SK-N-MC (cell line): ENCODE measurements at places on chromosomes 4 and X.

- no peak for DNase-seq
These were observed 12.6 kb downstream of the BCOR start for GRCh38 chrX:40085102-40085551.

GRCh38 chr4:187127456-187127855 lies 403.8 kb upstream of the FAT1 start:
- DNase-seq = no peak

DNA sequence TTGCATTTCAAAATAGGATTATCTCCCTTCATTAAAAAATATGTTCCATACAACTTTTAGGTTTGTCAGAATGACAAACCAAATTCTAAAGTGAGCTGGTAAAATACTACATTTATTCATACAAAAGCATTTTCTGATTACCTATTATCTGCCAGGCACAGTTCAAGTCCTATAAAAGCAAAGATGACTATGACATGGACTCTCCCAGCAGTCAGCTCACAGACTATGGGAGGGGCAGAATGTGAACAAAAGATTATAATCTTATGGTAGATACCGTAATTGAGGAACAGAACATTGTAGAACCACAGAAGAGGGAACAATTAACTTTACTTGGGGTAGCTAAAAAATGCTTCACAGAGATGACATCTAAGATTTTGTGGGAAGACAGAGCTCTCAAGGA lies 12.4 kb downstream of the PAQR3 start:
- DNase-seq = no peak

- DNase-seq = no peak
These were observed 32.8 kb downstream of the HDAC8 start for GRCh38 chrX:72539822-72540221.

DNA sequence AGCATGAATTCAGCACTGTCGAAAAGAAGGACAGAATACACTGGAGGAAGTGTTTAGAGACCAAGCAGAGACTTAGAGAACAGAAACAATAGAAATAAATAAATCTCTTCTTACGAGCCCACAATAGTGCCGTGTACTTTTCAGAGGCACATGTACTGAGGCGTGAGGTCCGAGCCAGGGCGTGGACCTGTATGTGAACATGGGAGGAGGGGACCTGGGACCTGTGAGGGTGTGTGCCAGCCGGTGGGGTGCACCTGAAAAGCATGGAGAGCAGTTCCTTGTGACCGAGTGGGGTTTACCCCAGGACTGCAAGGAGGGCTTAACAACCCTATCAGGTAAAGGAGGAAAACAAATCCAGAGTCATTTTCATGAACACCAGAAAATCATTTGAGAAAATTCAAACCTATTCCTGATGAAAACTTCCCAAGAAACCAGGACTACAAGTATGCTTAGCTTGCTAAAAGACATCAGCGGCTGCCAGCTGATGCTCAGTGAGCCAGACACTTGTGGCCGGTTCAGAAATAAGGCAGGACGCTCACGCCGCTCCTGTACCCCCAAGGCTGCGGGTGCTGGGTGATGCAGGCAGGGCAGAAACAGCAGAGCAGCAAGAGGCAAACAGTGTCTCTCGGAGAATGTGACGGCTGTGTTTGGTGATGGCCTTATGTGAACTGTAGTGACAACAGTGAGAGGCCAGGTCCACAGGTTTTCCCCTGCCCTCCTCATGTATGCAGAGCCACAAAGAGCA lies 37.1 kb downstream of the NELFA start:
- no peak for DNase-seq

DNA sequence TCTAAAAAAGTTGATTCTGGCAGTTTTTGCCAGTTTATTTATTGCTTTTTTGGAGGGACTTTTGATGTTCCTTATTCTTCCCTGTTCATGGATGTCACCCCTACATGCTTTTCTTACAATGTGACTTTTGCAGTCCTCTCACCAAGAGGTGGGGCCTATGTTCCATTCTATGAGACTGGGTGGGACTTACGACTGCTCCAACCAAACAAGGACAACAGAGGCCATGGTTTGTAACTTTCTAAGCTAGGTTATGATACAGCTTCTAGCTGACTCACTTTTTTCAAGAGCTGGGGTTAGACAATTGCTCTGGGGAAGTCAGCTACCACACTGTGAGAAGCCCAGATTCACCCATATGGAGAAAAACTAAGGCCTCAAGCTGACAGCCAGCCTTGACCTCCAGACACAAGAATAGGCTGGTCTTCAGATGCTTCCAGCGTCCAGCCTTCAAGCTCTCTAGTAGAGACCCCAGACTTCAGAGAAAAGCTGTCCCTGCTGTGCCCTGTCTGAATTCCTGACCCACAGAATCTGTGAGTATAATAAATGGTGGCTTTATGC lies 39.5 kb downstream of the ENOPH1 start:
- DNase-seq = no peak

GRCh38 chrX:97397371-97397770 lies 513.7 kb downstream of the RPA4 start:
- no peak for DNase-seq

DNA sequence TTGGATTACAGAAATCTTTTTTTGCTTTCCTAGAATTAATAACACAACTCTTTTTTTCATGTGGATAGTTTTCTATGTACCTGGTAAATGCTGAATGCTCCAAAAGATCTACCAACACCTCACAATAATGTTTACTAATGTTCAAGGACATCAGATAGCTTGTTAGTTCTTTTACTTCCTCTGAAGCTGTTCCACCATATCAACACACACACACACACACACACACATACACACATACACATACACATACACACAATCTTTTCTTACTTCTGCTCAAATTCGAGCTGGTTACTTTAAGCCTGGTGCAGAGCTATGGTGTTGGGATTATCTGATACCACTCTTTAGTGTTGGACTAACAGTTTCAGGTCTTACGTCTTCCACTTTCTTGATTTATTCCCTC lies 28.3 kb upstream of the TMPRSS11D start:
- no peak for DNase-seq

DNA sequence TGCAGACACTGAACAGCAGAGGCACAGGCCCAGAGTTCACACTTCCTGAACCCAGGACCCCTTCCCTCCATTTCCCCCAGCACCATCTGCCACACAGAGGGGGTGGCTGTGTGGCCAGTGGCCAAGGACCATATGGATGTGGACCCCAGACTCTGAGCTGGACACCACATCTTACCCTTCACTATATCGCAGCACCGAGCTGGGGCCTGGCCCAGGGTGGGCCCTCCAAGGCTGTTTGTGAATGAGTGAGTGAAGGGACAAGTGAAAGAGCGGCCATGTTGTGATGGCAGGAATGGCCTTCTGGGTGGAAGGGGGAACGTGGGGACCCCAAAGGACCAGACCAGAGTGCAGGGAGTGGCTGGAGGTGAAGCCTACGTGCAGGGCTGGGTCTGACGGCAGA lies 248.6 kb downstream of the AFAP1 start:
- no peak for DNase-seq

DNA sequence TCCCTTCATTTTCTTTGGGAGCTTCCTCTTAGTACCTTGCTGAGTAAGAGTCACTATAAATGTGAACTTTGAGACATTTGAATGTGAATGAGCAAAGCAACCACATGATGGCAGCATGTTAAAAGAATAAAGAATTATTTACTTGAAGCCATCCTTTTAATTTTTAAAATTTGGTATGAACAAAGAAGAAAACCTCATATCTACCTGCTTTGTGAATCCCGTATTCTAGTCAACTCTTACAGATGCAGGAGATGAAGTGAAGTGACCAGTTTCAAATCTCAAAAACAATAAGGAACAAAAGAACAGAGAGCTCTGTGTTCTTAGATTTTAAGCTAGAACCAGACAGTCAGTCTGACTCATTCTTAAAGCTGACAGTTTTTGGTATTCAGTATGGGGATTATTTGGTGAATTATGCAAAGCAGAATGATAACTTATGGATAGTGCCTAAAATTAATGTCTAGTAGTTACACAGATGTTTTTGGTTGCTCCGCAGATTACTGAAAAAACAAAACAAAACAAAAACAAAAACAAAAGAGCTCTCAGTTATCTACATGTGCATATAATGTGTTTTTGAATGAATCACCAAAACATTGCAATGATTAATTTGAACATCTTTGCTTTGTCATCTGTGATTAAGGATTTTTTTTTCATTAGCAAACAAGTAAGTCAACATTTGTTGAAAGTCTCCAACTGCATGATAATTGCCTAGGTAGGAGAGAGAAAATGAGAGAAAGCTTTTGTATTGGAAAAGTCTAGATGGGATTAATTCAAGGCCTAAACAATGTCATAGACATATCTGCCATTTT lies 48.2 kb upstream of the H2AZ1 start:
- peak; percentile 61 for DNase-seq

- no peak for DNase-seq
These were observed 83.3 kb upstream of the VCX2 start for GRCh38 chrX:8254401-8254800.

GRCh38 chrX:130296297-130296678 lies 27.6 kb upstream of the ZNF280C start:
- DNase-seq = no peak

GRCh38 chr4:21447301-21448054 lies 501.1 kb downstream of the KCNIP4 start:
- DNase-seq = no peak

GRCh38 chr4:3115637-3116270 lies 41.3 kb downstream of the HTT start:
- DNase-seq = no peak

DNA sequence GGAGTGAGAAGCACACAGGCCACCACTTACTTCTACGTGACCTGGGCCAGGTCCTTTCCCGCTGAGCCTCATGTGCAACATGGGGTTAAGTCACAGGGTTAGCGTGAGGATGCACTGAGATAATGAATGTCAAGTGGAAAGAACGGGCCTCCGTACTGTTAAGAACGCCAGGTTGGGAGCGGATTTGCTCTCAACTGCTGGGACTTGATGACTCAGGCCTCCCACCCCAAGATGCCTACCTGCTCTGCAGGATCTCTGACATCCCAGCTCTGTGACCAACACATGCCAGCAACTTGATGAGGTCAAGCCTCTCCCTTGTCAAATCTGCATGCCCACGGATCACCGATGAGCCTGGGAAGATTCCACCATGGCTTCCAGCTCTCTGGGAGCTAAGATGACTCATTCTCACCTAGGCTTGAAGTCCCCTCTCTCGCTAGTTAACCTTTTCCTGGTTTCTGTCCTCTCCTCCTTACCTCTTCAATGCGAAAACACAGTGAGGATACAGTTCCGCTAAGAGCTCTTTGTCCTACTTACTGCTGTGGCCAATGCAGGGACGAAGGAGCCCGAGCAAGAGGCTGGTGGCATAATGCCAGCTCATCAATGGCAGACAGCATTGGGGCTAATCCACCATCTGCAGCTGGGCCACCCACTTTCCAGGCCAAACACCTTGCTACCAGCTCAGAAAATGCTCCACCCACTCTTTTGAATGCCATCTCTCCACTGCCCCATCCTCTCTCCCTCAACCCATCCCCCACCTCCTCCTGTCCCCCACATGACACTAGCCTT lies 67.6 kb downstream of the PJA1 start:
- no peak for DNase-seq

DNA sequence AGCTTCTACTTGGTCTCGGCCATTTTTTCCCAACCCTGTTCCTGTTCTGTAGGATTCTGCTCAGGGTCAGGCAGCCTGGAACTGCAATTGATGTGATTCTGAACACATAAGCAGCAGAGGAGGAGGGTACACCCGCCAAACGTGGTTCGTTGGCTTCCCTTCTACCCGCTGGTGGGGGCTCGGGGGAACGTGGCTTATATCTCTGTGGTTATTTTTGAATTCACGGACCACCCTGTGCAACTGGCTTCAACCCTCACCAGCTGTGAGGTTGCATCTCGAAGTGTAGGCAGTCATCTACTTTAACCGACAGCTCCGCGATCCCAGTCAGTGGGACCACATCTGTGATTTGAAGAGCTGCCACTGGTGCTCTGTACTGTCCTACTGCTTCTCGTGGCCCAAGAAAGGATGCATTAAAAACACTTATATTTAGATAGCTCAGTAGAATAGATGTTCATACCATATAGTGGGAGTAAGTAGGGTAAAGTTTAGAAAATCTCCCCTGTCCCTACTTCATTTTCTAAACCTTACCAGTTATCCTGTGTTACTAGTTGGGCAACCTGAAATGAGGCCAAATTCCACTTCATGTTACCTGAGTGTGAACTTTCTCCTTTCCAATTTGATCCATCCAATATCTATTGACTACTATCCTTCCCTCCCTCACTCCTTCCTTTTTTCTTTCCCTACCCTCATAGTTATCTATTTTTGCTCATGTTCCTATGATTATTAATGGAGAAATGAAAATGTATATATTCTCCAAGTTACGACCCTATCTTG lies 80.4 kb upstream of the BCOR start:
- no peak for DNase-seq

DNA sequence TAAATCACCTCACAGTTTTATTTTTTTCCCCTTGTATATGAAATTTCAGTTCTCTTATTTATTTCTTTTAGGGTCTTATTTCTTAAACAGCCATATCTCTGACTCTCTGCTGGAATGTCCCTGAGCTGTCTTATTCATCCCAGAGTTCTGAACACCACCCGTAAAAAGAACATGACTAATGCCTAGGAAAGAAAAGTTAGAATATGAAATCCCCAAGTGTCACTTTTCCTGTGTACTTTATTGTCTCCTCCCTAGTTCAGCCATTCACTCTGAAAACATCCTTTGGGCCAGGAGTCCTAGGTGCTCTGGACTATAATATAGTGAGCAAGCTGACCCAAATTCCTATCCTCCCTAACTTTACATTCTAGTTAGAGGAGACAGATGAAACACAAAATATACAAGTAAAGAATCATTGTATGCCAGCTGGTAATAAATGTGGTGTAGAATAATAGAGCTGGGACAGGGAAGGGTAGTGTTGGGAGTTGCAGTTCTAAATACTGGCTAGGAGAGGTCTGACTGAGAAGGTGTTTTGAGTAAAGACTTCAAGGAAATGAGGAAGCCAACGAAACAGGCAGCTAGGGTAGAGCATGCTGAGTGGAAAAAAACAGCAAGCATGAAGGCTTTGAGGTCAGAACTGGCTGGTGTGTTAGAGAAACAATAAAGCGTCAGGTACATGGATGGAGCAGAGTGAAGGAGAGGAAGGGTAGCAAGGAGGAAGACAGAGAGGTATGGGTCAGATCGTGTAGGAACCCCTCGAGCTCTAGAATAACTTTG lies 40.6 kb upstream of the FTHL17 start:
- DNase-seq = no peak

- DNase-seq = no peak
These were observed 159.1 kb upstream of the WDR1 start for GRCh38 chr4:10275696-10276095.

- no peak for DNase-seq
These were observed 5.7 kb upstream of the NHS start for GRCh38 chrX:17369309-17369708.

DNA sequence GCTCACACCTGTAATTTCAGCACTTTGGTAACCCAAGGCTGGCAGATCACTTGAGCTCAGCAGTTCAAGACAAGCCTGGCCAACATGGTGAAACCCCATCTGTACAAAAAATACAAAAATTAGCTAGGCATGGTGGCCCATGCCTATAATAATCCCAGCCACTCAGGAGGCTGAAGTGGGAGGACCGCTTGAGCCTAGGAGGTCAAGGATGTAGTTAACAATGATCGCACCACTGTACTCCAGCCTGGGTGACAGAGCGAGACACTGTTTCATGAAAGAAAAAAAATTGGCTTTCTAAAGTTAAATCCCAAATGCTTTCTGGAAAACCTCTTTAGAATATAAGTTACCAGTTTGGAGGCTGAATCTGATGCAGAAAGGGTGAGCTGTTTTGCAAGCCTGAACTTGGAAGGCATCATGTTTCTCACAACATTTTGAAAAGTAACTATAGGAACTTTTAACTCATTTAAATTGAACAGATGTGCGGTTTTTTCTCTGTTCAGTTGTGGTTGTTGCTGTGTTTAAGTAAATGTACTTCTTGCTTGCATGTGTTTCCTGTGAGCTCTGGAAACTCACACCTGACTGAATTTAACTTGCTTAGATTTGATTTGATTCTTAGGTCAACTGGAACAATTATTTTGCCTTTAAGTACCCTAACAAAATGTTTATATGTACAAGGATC lies 39.8 kb upstream of the TMEM131L start:
- no peak for DNase-seq
